ENCODE measurements at places on chromosomes 1 and 21.
A peak's percentile ranks its signal among the peaks of the same experiment; 100 is the strongest.

- no peaks in the 10 kb centered on the region for H3K4me1 ChIP-seq
- H3K36me3 ChIP-seq: peaks cover 3% of the 10 kb centered on the region
- no peak overlapping the region for H3K4me3 ChIP-seq
- no peaks in the 10 kb centered on the region for H3K27me3 ChIP-seq
Measured at GRCh38 chr1:212827831-212828278, 19.6 kb downstream of the SPATA45 start.

- no peak overlapping the region for H3K27ac ChIP-seq
- DNase-seq: no peak
- H3K36me3 ChIP-seq: no peaks in the 10 kb centered on the region
- no peaks in the 10 kb centered on the region for H3K27me3 ChIP-seq
- peaks cover 5% of the 10 kb centered on the region for H3K4me1 ChIP-seq
Measured at GRCh38 chr1:211713231-211713630, 37.8 kb upstream of the NEK2 start.

GRCh38 chr1:93729502-93729901 is 47.9 kb upstream of the BCAR3 start:
- no peak overlapping the region for H3K4me3 ChIP-seq
- no peak for DNase-seq
- H3K4me1 ChIP-seq: peaks cover 27% of the 10 kb centered on the region

DNA sequence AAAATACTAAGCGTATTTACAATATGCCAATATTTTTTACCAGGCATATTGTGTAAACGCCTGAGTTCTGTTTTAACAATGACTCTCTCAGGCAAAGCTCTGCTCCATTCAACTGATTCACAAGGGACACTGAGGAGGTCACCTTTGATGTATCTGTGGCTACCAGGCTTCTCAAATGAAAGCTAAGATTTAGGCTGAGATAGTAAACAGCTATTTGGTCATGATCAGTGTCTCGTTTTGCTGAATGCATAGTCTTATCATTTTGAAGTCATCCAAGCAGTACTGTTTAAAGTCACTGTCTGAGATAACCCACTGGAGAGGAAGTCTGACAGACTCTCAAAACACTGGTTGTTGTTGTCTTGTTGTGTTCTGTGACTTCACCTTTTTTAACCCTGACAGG is 13.7 kb upstream of the PLPPR5 start:
- H3K4me3 ChIP-seq: no peak overlapping the region
- no peaks in the 10 kb centered on the region for H3K36me3 ChIP-seq
- H3K27me3 ChIP-seq: peaks cover 4% of the 10 kb centered on the region
- no peaks in the 10 kb centered on the region for H3K4me1 ChIP-seq
- H3K27ac ChIP-seq: no peak overlapping the region

DNA sequence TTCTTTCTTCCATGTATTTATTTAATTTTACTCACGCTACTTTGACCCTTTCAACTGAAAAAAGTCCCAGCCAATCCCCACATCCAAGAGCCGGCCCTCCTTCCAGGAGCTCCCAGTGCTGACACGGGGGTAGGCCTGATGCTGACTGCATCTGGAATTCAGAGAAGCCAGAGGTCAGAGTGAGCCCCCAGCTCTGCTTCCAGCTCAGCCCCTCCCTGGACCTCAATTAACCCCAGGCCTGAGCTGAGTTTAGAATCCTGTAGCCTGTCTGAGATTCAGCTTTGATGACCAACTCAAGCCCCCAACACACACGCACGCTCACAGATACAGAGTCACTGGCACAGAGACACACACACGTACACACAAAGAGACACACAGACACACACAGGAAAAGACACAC is 247.9 kb downstream of the NPHP4 start:
- H3K4me3 ChIP-seq: peak overlapping the region; percentile 7
- DNase-seq: no peak
- no peaks in the 10 kb centered on the region for H3K36me3 ChIP-seq
- no peak overlapping the region for H3K27ac ChIP-seq
- peaks cover 11% of the 10 kb centered on the region for H3K4me1 ChIP-seq

- no peak overlapping the region for H3K27ac ChIP-seq
- H3K36me3 ChIP-seq: peaks cover 36% of the 10 kb centered on the region
- no peak overlapping the region for H3K4me3 ChIP-seq
- no peaks in the 10 kb centered on the region for H3K4me1 ChIP-seq
- no peak for DNase-seq
Measured at GRCh38 chr1:53810007-53810406, 28.1 kb downstream of the NDC1 start.

GRCh38 chr21:45365186-45365607 is 39.8 kb upstream of the COL18A1 start:
- H3K4me3 ChIP-seq: no peak overlapping the region
- no peaks in the 10 kb centered on the region for H3K27me3 ChIP-seq

DNA sequence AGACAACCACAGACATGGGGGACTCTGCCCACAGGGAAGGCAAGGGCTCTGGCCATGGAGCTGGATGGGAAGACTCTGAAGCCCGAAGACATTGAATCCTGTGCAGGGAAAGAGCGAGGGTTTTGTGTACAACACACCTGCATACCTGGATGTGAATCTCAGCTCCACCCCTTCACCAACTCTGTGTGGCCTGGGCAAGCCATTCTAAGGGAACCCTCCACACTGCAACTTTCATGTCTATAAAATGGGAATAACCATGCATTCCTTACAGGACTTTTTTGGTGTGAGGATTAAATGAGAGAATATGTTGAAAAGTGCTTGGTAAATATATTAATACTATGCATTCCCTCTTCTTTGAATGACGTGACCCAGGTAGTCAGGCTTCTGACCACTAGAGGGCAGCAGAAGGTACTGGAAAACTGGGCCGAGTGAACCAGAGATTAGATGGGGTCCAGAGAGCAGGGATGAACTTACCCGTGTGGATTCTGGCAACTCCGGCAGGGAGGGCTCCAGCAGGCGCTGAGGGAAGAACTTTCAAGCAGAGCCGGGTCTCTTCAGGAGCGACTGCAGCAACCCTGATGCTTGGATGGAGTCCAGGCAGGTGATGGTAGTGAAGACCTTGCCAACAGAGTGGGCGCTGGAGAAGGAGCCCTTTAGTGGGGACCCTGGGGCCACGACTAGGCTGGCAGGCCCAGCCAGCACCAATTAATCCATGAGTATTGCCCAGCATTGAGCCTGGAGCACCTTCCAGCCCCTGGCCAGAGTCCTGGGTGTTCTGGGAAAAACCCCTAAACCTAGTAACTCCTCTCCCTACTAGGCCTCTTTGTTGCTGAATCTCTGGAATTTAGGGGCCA is 834 bp upstream of the ELF3 start:
- H3K27ac ChIP-seq: peak overlapping the region; percentile 100
- peak overlapping the region; percentile 96 for H3K4me3 ChIP-seq
- peaks cover 23% of the 10 kb centered on the region for H3K36me3 ChIP-seq
- peaks cover 3% of the 10 kb centered on the region for H3K27me3 ChIP-seq
- peaks cover 32% of the 10 kb centered on the region for H3K4me1 ChIP-seq
- DNase-seq: peak; percentile 82

DNA sequence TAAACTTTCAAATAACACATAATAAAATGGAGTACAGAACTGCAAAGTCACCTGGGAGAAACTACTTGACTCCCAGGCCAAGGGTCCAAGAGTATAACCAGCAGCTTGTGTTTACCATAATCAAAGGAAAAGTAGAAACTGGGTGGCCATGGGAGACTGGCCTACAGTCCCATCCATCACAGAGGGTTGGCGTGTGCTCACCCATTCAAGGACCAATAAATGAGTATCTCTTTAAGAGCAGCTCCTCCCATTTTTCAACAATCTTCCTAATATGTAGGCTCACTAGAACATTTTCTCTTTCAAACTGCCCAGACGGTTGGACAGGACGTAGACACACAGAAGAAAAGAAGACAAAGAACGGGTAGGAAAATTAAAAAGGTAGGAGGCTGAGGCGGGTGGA is at the start of gene FMO3:
TSS of gene FMO3 (plus strand) at position 302 of the 400 bp plus-strand sequence. CDS start 1,754 bp downstream, outside the sequence.
- no peak within 1 kb of the TSS for H3K4me3 ChIP-seq
- no peak within 1 kb of the TSS for H3K27ac ChIP-seq
- H3K36me3 ChIP-seq: no peaks in the 10 kb centered on the region
- H3K27me3 ChIP-seq: peaks cover 5% of the 10 kb centered on the region
- DNase-seq: no peak
- no peaks in the 10 kb centered on the region for H3K4me1 ChIP-seq

DNA sequence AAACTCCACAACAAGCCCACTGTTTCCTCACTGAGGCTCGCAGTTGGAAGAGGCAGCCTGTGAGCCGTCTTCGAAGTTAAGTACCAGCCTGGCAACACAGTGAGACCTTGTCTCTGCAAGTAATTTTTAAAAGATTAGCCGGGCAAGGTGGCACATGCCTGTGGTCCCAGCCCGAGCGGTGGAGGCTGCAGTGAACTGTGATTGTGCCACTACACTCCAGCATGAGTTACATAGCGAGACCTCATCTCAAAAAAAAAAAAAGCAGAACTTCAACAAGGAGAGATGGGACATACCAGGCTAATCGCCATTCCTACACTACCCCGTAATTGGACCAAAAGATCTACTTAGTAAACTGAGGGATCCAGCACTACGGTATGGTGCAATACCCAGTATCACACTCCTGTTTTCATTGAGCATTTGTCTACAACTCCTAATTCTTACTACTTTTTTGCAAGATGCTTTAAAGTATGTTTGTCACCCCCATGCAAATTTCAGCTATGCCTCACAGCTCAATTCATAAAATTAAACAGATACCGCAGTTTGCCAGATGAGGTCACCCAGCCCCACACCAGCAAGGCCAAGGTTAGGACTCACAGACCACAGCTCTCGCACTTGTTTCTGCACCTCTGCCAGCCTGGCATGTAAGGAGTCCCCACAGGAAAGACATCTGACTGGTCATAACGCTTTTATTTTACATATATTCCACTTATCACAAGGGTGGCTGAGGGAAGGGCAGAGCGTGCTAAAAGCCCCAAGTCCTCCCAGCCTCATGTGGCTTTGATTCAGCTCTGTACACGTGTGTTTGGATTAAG is 21.0 kb downstream of the SDE2 start:
- H3K27ac ChIP-seq: no peak overlapping the region
- DNase-seq: no peak
- peaks cover 28% of the 10 kb centered on the region for H3K36me3 ChIP-seq
- no peaks in the 10 kb centered on the region for H3K27me3 ChIP-seq
- no peak overlapping the region for H3K4me3 ChIP-seq

DNA sequence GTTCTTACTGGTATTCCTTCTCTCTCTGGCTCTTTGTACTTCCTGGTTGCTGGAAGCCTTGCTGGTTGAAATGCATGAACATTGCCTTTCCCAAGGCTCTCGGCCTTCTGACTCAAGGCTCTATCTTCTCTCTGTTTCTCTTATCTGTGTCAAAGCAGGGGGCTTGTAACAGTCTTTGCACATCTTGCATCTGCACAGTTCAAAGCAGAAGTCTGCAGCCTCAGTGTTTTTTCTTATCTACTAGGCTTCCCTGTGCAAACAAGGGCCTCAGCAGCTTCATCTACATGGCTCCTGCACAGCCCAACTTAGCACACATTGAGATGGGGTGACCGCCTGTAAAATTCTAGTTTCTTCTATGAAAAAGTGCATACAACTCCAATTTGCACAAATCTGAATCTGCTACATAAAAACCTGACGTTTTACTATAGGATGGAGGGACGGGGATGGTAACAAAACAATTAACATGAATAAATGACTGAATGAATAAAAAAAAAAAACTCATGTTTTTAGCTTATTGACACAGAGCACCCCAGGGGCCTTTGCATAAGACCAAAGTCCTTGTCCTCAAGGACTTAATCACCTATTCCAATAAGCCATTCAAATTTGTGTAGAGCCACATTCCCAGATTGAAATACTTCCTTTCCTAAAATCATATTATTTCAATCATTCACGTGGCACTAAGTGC is 458.3 kb downstream of the LMO4 start:
- H3K4me3 ChIP-seq: peak overlapping the region; percentile 35
- H3K36me3 ChIP-seq: no peaks in the 10 kb centered on the region

- H3K4me1 ChIP-seq: no peaks in the 10 kb centered on the region
- no peaks in the 10 kb centered on the region for H3K27me3 ChIP-seq
- no peak overlapping the region for H3K27ac ChIP-seq
- no peak for DNase-seq
Measured at GRCh38 chr1:81484284-81484683, 316.4 kb upstream of the ADGRL2 start.

- no peaks in the 10 kb centered on the region for H3K4me1 ChIP-seq
- no peaks in the 10 kb centered on the region for H3K36me3 ChIP-seq
- H3K27ac ChIP-seq: no peak overlapping the region
Measured at GRCh38 chr1:189597083-189597482, 880.6 kb downstream of the BRINP3 start.

- peaks cover 3% of the 10 kb centered on the region for H3K27me3 ChIP-seq
- peaks cover 5% of the 10 kb centered on the region for H3K4me1 ChIP-seq
- no peak for DNase-seq
- H3K27ac ChIP-seq: no peak overlapping the region
- H3K4me3 ChIP-seq: no peak overlapping the region
Measured at GRCh38 chr1:245373131-245373530, 218.3 kb downstream of the KIF26B start.

- no peaks in the 10 kb centered on the region for H3K27me3 ChIP-seq
- peaks cover 8% of the 10 kb centered on the region for H3K4me1 ChIP-seq
- no peak overlapping the region for H3K4me3 ChIP-seq
- H3K27ac ChIP-seq: no peak overlapping the region
- H3K36me3 ChIP-seq: peaks cover 3% of the 10 kb centered on the region
Measured at GRCh38 chr1:3774946-3775489, 2.5 kb downstream of the SMIM1 start.

- H3K27me3 ChIP-seq: peaks cover 53% of the 10 kb centered on the region
- H3K4me1 ChIP-seq: peaks cover 18% of the 10 kb centered on the region
- H3K4me3 ChIP-seq: peak overlapping the region; percentile 84
- peak overlapping the region; percentile 79 for H3K27ac ChIP-seq
Measured at GRCh38 chr1:177181280-177181630, 10.5 kb downstream of the BRINP2 start.

GRCh38 chr1:76682138-76682537 is 185.1 kb upstream of the ST6GALNAC5 start:
- no peaks in the 10 kb centered on the region for H3K36me3 ChIP-seq
- peaks cover 5% of the 10 kb centered on the region for H3K4me1 ChIP-seq
- H3K27me3 ChIP-seq: peaks cover under 1% of the 10 kb centered on the region
- no peak overlapping the region for H3K4me3 ChIP-seq
- H3K27ac ChIP-seq: no peak overlapping the region

DNA sequence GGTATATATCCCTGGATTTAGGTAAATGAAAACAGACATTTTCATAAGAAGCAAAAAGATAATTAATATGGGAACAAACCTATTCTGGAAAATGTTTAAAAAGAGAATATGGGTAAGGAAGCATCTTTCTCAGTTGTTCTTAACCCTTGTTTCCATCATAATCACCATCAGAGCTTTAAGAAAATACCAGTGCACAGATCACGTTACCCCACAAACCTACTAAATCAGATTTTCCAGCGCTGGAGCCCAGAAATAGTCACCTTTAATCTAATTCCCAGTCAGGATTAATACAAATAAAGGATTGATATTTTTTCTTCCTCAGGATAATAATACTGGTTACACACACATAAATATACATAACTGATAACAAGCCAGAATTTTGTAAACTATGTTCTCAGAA is 44.6 kb downstream of the PTPRC start:
- no peaks in the 10 kb centered on the region for H3K27me3 ChIP-seq
- H3K36me3 ChIP-seq: no peaks in the 10 kb centered on the region
- H3K4me3 ChIP-seq: no peak overlapping the region
- no peak overlapping the region for H3K27ac ChIP-seq
- DNase-seq: no peak
- H3K4me1 ChIP-seq: peaks cover 12% of the 10 kb centered on the region

All from type B pancreatic cell (in vitro differentiated cells).